ENCODE measurements at places on chromosomes 11 and 22.

DNA sequence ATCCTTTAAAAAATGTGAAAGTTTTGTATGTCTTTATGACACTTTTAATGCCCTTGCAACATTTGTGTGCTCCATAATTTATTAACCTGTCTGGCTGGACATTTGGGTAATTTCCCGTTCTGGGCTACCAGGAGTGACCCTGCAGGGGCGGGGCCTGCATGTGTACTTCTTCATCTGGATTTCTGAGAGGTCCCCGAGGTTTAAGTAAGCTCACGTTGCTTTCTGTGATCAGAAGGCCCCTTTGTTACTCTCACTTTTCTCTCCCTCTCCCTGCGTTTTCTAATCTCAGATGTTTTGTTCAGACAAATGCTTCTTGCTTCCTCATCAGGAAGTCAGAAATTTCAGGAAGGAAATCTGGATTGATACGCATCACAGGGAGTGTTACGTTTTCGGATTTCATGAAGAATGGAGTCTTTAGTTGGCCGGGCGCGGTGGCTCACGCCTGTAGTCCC is 78.9 kb upstream of the CRYBB3 start:
- no peak for DNase-seq

DNA sequence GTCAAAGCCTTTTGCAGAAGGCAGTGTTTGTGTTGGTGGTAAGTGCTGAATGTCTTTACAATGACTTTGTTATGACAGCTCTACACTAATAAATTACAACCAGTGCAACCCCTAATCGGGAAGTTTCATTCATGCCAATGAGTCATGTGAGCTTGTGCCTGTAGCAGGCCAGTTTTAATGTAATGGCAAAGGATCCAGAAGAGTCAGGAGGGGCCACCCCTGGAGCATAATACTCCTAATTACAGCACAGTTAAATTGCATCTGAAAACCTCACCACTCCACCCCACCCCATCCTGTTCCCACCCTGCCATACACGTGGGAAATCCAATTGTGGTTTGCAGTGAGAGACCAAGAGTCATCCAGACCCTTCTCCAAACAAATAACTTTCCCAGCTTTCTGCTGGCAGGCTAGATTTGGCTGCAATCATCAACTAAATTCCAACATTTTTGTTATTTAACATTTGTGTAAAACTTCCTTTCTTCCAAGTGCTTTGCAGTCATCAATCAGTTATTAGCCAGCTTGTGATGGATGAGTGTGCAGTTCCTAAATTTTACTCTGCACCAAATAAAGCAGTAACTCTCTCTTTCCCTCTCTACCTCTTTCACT is 277.3 kb upstream of the FAT3 start:
- peak; percentile 64 for DNase-seq

- no peak for DNase-seq
These were observed 49.2 kb downstream of the APOL5 start for GRCh38 chr22:35766654-35767580.

DNA sequence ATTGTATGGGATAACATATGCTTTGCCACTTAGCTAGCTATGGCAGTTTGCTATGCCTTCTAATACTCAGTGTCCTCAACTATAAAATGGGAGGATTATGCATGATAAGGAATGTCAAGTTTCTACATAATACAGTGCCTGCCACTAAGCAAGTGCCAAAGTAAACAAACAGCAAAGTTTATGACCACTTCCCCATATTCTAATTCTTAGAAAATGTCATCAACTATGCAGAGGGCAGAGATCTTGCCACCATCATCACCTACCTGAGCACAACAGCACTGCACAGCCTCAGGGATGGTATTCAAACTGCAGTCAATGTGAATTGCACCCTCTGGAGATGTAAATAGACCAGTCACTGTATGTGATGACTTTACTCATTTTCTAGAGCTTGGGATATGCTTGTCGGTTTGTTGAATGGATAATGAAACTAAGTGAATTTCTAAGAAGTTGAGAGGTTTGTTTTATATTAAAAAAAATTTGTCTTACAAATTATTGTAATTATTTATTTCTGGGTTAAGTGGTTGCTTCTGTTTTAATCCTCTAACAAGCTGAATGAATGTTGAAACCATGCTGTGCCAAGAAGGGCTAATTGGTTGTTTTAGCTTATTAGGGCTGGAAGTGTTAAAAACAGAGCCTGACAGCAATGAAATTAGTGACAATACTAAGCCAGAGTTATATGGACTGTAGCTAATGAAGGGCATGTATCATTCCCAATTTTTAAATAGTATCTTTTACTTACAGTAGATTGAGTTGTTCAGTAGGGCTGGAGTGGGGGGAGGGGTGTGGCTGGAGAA is 398.4 kb downstream of the CNTN5 start:
- DNase-seq, result no peak

GRCh38 chr11:33582636-33583325 is 117.8 kb downstream of the C11orf91 start:
- DNase-seq, result no peak
